ENCODE measurements at places on chromosomes 12 and 14. TPM values are rescaled to one million over a fixed set of nuclear protein-coding genes. Genes with fewer than 3 reads are reported as not detected.

GRCh38 chr12:50187084-50187900, 20.1 kb upstream of the CERS5 start:
- H3K27me3 ChIP-seq: no peaks in the 10 kb centered on the region
- H3K27ac ChIP-seq: peak overlapping the region; percentile 89
- peaks cover 33% of the 10 kb centered on the region for H3K4me1 ChIP-seq
- H3K4me3 ChIP-seq: no peak overlapping the region

GRCh38 chr14:105060751-105061427, 4.3 kb downstream of the GPR132 start:
- DNase-seq: peak; percentile 25
- H3K27ac ChIP-seq: no peak overlapping the region
- no peaks in the 10 kb centered on the region for H3K27me3 ChIP-seq
- H3K36me3 ChIP-seq: no peaks in the 10 kb centered on the region
- H3K4me3 ChIP-seq: no peak overlapping the region
- H3K4me1 ChIP-seq: peaks cover 23% of the 10 kb centered on the region

- H3K4me3 ChIP-seq: no peak overlapping the region
- no peaks in the 10 kb centered on the region for H3K27me3 ChIP-seq
- peak; percentile 83 for DNase-seq
- no peaks in the 10 kb centered on the region for H3K4me1 ChIP-seq
Measured at GRCh38 chr14:70027785-70028428, 148.7 kb downstream of the SMOC1 start.

- peaks cover 27% of the 10 kb centered on the region for H3K4me1 ChIP-seq
- no peaks in the 10 kb centered on the region for H3K27me3 ChIP-seq
- H3K36me3 ChIP-seq: no peaks in the 10 kb centered on the region
Measured at GRCh38 chr14:93011141-93011529, 88.2 kb downstream of the CHGA start.

- no peak overlapping the region for H3K4me3 ChIP-seq
- H3K27ac ChIP-seq: peak overlapping the region; percentile 44
- H3K4me1 ChIP-seq: peaks cover 34% of the 10 kb centered on the region
- DNase-seq: no peak
- no peaks in the 10 kb centered on the region for H3K27me3 ChIP-seq
- H3K36me3 ChIP-seq: no peaks in the 10 kb centered on the region
Measured at GRCh38 chr12:6207259-6207925, 7.2 kb downstream of the CD9 start.

- H3K27me3 ChIP-seq: peaks cover 46% of the 10 kb centered on the region
- no peak for DNase-seq
- peaks cover 43% of the 10 kb centered on the region for H3K4me1 ChIP-seq
- no peak overlapping the region for H3K27ac ChIP-seq
- no peak overlapping the region for H3K4me3 ChIP-seq
Measured at GRCh38 chr14:104136472-104137296, 1.7 kb upstream of the KIF26A start.

GRCh38 chr14:90732139-90732538, 84.1 kb downstream of the TTC7B start:
- H3K4me3 ChIP-seq: no peak overlapping the region
- DNase-seq: no peak
- H3K4me1 ChIP-seq: no peaks in the 10 kb centered on the region
- no peaks in the 10 kb centered on the region for H3K27me3 ChIP-seq

- no peak overlapping the region for H3K4me3 ChIP-seq
- H3K36me3 ChIP-seq: no peaks in the 10 kb centered on the region
- DNase-seq: no peak
- H3K27ac ChIP-seq: no peak overlapping the region
- H3K27me3 ChIP-seq: no peaks in the 10 kb centered on the region
- no peaks in the 10 kb centered on the region for H3K4me1 ChIP-seq
Measured at GRCh38 chr14:42353315-42353714, 746.6 kb downstream of the LRFN5 start.

GRCh38 chr14:95464103-95464502, 52.3 kb downstream of the SYNE3 start:
- H3K36me3 ChIP-seq: no peaks in the 10 kb centered on the region
- H3K27me3 ChIP-seq: peaks cover 2% of the 10 kb centered on the region
- H3K4me3 ChIP-seq: no peak overlapping the region

DNA sequence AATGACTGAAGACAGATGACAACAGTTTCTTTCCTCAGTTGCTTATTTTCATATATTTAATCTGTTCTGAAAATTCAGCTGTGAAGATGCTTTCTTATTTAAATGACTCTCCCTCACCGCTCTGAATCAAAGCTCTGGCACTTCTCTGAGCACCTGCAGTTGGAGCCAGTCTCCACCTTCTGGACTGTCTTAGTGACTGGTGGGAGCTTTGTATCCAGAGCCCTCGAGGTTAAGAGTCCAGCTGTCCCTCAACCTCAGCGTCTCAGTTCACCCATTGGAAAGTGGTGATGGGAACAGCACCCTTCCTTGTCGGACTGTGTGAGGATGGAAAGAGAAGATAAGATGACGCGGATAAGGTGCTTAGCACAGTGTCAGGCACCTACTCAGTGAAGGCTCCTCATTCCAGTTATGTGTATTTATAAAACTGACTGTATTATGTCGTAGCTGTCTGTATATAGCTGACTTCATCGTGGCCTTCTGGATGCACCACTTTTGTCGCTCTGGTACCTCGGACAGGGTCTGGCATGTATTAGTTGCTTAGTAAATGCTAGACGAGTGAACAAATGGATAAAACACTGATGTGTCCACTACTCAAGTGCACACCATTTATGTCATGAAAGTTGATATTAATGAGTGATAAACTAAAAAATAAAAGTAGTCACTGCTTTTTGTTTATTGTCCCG, 34.5 kb downstream of the ELK3 start:
- H3K36me3 ChIP-seq: no peaks in the 10 kb centered on the region
- H3K27me3 ChIP-seq: no peaks in the 10 kb centered on the region
- no peak overlapping the region for H3K4me3 ChIP-seq
- peaks cover 12% of the 10 kb centered on the region for H3K4me1 ChIP-seq
- no peak overlapping the region for H3K27ac ChIP-seq

DNA sequence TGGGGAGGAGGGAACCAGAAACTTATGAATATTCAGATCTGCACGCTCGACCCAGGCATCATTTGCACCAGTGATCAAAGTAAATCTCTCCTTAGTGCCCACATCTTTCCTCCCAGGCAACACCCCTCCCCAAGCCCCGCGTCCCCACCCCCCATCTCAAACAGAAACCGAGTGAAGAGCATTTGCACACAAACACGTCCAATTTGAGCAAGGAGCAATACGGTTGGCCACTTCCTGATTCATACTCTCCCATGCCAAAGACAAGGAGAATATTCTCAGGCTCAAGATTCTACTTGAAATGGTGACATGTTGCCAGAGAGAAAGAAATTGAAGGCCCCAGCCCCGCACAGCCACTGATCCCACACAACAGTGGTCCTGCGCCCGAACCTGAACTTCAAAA, 7.1 kb downstream of the FOXN3 start:
- H3K27ac ChIP-seq: no peak overlapping the region
- DNase-seq: no peak
- H3K4me1 ChIP-seq: peaks cover 4% of the 10 kb centered on the region
- no peaks in the 10 kb centered on the region for H3K27me3 ChIP-seq

- no peak overlapping the region for H3K27ac ChIP-seq
- no peaks in the 10 kb centered on the region for H3K36me3 ChIP-seq
- no peak overlapping the region for H3K4me3 ChIP-seq
- H3K27me3 ChIP-seq: no peaks in the 10 kb centered on the region
- no peaks in the 10 kb centered on the region for H3K4me1 ChIP-seq
Measured at GRCh38 chr12:85575120-85576096, 260.8 kb downstream of the RASSF9 start.

- no peaks in the 10 kb centered on the region for H3K4me1 ChIP-seq
- no peaks in the 10 kb centered on the region for H3K27me3 ChIP-seq
- no peak for DNase-seq
- H3K36me3 ChIP-seq: no peaks in the 10 kb centered on the region
- no peak overlapping the region for H3K27ac ChIP-seq
Measured at GRCh38 chr12:86138770-86139169, 117.4 kb downstream of the MGAT4C start.

DNA sequence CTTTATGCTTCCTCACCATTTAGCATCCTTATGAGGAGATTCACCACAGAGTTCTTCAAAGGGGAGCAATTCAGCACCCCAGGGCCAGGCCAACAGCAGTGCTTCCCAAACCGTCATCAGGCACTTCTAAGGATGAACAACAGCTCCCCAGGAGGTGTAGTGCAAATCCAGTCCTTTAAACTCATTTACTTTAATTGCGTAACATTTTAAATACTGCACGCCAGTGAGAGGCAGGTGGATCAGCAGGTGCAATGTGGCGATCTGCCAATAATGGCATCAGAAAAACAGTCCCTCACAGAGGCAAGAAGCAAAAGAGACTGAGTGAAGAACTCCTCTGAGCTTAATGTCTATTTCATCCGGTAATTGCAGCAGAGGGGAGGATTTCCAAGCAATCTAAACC, 770.9 kb upstream of the FOXG1 start:
- H3K27me3 ChIP-seq: no peaks in the 10 kb centered on the region
- H3K4me3 ChIP-seq: no peak overlapping the region
- no peak for DNase-seq
- H3K27ac ChIP-seq: no peak overlapping the region

GRCh38 chr12:120227233-120228040, 26.5 kb upstream of the RPLP0 start:
- no peaks in the 10 kb centered on the region for H3K36me3 ChIP-seq
- no peak overlapping the region for H3K4me3 ChIP-seq
- H3K27ac ChIP-seq: peak overlapping the region; percentile 99
- no peaks in the 10 kb centered on the region for H3K27me3 ChIP-seq
- peak; percentile 54 for DNase-seq

GRCh38 chr12:112820796-112821195, 29.2 kb downstream of the RPH3A start:
- no peak overlapping the region for H3K27ac ChIP-seq
- no peaks in the 10 kb centered on the region for H3K36me3 ChIP-seq
- H3K27me3 ChIP-seq: peaks cover 17% of the 10 kb centered on the region
- H3K4me1 ChIP-seq: no peaks in the 10 kb centered on the region
- no peak for DNase-seq
- no peak overlapping the region for H3K4me3 ChIP-seq

DNA sequence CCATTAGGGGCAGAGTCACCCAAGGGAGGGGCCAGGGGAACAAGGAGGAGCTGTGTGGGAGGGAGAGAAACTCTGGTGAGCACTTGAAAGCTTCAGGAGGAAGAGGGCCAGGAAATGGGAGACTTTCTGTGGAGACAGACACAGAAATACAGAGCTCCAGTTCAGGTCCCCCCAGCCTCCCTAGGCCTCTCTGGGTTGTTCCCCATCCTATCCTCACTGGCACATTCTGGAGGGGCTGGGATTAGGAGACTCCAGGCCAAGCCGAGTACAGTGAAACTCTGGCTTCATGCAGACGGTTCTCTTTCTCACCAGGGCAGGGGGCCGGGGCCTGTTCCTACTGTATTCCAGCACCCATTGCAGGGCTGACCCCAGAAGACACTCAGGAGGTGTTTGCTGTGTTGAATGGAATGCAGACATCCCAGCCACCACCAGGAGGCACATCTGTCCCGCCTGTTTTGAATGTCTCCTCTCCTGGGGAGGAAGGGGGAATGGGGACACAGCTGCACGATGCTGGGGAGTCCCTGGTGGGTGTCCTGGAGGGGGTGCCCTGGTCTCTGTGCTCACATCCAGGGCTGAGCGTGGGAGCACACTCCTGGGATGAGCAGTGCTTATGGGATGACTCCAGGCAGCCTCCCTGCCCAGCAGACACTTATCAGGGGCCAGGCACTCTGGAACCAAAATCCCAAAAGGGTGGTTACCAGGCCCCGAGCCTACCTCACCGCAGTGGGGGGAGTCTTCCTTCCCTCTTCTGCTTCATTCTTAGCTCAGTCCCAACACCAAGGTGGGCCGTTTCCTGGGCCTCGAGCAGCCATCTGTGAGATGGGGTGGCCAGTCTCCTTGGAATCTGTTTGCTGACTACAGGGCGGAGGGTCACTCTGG, 5.5 kb upstream of the KRT84 start:
- H3K36me3 ChIP-seq: no peaks in the 10 kb centered on the region
- H3K27me3 ChIP-seq: no peaks in the 10 kb centered on the region
- H3K4me1 ChIP-seq: peaks cover 3% of the 10 kb centered on the region
- no peak overlapping the region for H3K27ac ChIP-seq
- DNase-seq: peak; percentile 39

DNA sequence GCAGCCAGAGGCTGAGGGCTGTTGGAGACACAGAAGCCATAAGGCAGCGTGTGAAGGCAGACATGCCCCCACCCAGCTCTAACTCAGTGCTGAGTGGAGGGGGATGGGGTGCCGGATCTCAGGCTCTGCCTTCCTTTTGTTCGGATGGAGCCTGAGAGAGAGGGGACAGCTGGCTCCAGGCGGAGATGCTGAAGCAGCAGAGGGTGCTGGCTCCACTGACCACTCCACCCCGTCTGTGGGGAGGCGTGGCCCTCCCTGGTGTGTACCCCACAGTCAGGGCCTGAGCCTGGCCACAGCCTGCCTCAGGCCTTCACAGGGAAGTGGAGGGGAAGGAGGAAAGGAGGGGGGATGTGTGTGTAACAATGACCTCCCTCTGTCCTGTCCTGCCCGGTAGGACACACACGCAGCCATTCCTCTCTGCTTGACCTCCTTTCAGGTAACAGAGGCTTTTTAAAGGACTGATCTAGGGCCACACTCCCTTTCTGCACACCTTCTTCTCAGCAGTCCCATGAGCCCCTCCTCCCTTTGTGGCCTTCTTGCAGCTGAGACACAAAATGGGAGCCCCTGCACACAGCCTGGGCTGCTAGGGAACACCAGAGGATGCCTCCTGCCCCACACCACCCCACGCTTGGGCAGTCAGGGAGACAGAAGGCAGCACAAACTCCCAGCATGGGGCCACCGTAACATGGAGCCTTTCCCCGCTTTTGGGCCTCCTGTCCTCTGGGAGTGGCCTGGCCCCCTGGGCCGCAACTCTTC, 9.6 kb upstream of the ENDOU start:
- no peak for DNase-seq
- peaks cover 17% of the 10 kb centered on the region for H3K4me1 ChIP-seq
- H3K27ac ChIP-seq: no peak overlapping the region
- no peaks in the 10 kb centered on the region for H3K27me3 ChIP-seq

- DNase-seq: no peak
- no peaks in the 10 kb centered on the region for H3K36me3 ChIP-seq
- H3K27me3 ChIP-seq: no peaks in the 10 kb centered on the region
- no peak overlapping the region for H3K27ac ChIP-seq
- H3K4me3 ChIP-seq: no peak overlapping the region
Measured at GRCh38 chr14:51848120-51848519, 12.3 kb upstream of the GNG2 start.

- peaks cover 48% of the 10 kb centered on the region for H3K4me1 ChIP-seq
- no peaks in the 10 kb centered on the region for H3K36me3 ChIP-seq
- H3K27ac ChIP-seq: peak within 1 kb of the TSS; percentile 59
- no peak within 1 kb of the TSS for H3K4me3 ChIP-seq
- DNase-seq: peak; percentile 62
Measured at GRCh38 chr12:54028314-54029201, at the start of gene HOXC6. HOXC6 (plus strand) TSS chr12:54028440; CDS start chr12:54028522, 82 bp downstream.

- DNase-seq: peak; percentile 40
- H3K27me3 ChIP-seq: no peaks in the 10 kb centered on the region
- H3K4me1 ChIP-seq: peaks cover 12% of the 10 kb centered on the region
- no peak overlapping the region for H3K27ac ChIP-seq
- no peaks in the 10 kb centered on the region for H3K36me3 ChIP-seq
Measured at GRCh38 chr12:94560431-94561221, 89.7 kb downstream of the TMCC3 start.

PIWIL1 gene
- total RNA-seq: not detected

FBXO21 gene
- total RNA-seq: 68.0 TPM

HCAR1 gene
- 0.63 TPM for total RNA-seq

STX2 gene
- 23.1 TPM for total RNA-seq

GLT8D2 gene
- total RNA-seq: 24.8 TPM

ASCL1 gene
- total RNA-seq: 1.7 TPM

SIX6 gene
- not detected for total RNA-seq

WIF1 gene
- 4.3 TPM for total RNA-seq

LHX5 gene
- total RNA-seq: 0.10 TPM

GLIPR1L1 gene
- total RNA-seq: not detected

MEG3 gene
- not detected for total RNA-seq

PAX9 gene
- not detected for total RNA-seq

FAM186B gene
- total RNA-seq: 0.17 TPM

PMCH gene
- total RNA-seq: 1.3 TPM

LRRC10 gene
- total RNA-seq: not detected

YARS2 gene
- 34.4 TPM for total RNA-seq

Measured in hepatocyte (in vitro differentiated cells).